Activated T-cell treated with anti-CD3 and anti-CD28 coated beads for 4 hours (primary cell): ENCODE measurements at places on chromosomes 2 and 18.

- no peak for DNase-seq
Measured at GRCh38 chr18:46338205-46338604, 234.0 kb downstream of the HAUS1 start.

DNA sequence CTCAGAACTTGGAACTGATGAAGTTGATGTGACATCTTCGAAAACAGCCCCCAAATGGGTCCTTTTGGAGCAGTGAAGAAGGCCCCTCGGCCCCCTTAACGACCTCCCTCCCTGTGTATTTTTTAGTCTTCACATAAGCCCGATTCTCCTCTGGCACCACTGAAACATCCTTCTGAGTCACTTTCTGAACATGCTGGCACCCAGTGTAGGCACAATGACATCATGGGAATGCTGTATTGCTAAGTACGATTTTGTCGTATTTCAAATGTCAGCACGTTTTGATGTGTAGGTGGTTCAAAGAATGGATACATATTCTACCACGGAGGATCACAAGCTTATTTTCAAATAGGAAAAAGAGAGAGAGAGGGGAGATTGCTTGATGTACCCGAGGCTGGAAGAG, 111.7 kb upstream of the RIOK3 start:
- no peak for DNase-seq

DNA sequence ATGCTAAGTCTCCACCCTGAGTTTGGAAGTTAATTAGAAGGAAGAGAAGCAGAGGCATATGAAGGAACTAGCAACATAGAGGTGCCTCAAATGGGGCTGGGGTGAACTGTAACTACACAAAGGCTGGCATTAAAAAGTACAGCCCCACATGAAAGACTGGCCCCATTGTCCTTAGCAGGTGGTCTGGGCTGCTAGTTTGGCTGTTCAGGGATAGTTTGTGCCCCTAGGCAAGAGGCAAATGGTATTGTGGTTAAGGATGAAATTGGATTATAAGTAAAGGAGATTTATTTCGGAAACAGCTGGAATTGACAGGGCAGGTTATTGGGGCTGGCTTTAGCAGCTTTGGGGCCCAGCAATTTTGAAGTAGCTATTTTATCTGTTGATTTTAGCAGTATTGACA, 365.7 kb upstream of the TNP1 start:
- DNase-seq = no peak

- DNase-seq = no peak
Measured at GRCh38 chr2:78999406-78999805, 26.1 kb upstream of the REG3G start.
